ENCODE measurements at places on chromosomes 3 and 15. TPM values are rescaled to one million over a fixed set of nuclear protein-coding genes. Genes with fewer than 3 reads are reported as not detected.

The CHST13 gene
- total RNA-seq = not detected

The NPHP3 gene
- total RNA-seq = 13.2 TPM

The RTP4 gene
- 24.3 TPM for total RNA-seq

The TGM4 gene
- not detected for total RNA-seq

The NSUN3 gene
- 15.3 TPM for total RNA-seq

The CLDN16 gene
- not detected for total RNA-seq

The CHRNA7 gene
- total RNA-seq = 0.55 TPM

The STRC gene
- 0.70 TPM for total RNA-seq

The DUOXA2 gene
- not detected for total RNA-seq

The CLDN11 gene
- not detected for total RNA-seq

The SLC7A14 gene
- total RNA-seq = not detected

The CNTN4 gene
- not detected for total RNA-seq

DNA sequence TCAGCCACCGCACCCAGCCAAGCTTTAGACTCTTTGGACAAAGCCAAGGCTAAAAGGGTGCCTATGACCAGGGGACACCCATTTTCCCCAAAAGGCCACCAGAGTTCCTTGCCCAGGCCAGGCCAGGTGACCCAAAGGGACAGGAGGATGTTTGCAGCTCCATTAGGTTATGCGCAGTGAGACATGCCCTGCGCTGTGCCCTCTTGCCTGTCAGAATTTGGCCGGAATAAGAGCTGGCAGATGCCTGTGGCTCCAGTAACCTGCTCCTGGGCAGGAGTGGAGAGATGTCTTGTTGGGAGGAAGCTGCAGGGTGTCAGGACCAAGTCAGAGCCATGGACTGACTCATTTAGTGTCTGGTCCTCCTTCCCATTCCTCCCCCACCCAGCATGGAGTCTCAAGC, 20.5 kb downstream of the DNASE1L3 start:
- DNase-seq = no peak

- no peak for DNase-seq
Measured at GRCh38 chr15:52181938-52182780, 9.0 kb downstream of the GNB5 start.

DNA sequence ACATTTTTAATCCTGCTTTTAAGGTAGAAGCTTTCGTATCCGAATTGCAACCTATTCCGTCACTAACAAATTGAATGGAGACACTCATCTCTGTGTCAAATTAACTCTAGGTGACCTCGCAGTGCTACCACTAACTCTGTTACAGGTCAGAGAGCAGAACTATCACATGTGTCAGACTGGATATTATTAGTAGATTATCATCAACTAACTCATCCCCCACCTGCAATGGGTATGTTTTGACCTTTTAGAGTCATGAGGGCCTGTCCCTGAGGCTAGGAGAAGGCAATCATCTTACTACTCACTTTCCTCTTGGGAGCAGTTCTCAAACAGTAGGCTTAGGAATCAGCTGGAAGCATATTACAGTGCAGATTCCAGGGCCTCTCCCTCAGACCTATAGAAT, 2.0 kb downstream of the GLDN start:
- no peak for DNase-seq

DNA sequence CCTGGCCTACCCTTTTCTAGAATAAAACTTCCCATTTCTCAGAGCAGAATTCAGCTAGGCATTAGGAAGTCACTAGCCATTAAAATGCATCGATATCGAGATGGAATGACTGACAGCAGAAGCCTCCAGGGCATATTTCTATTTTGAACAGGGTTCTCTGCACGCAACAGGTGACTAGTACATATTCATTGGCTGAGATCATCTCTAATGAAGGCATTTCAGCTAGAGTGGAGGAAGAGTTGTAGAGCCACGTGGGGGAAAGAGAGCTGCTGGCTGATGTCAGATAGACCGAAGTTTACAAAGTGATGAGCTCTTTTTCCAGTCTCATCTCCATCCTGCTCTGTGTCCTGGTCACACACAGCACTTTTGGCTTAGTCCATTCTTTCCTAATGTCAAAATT, 7.5 kb downstream of the TMEM40 start:
- DNase-seq = no peak

DNA sequence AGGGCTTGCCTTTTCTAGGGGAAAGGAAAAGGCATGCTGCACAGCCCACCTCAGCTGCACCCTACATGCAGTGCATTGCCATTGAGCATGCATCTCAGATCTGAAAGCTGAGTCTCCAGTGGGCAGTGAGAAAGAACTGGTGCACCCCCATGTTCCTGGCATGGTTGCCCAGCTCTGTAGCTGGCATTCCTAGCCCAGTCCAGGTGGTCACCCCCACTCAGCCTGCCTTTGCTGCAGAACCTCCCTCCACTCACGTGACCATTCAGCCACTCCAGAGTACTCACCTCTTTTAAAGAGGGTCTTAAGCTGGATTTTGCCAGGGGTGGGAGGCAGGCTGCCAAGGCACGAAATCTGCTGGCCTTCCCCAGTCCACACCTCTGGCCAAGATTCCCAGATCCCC, 208.6 kb upstream of the TOPAZ1 start:
- DNase-seq = no peak

GRCh38 chr3:10142707-10143560, 1.4 kb downstream of the VHL start:
- DNase-seq = peak; percentile 44

DNA sequence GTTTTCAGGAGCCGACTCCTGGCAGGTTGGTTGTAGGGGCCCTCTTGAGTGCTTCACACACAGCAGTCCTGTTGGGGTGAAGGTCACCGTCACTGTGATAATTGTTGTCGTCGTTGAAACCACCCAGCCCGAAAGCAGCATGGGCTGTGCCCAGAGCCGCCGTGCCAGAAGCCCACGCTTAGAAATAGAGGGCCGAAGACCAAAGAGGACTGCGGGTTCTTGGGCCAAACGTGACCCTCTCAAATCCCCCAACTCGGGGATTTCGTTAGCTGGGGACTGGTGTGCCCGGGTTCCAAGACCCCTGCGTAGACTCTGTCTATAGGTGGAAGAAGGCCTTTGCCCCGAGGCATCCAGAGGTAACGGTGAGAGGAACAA, 7.5 kb upstream of the ADAMTS17 start:
- DNase-seq = no peak

GRCh38 chr3:12452361-12453330, 31.6 kb upstream of the TSEN2 start:
- DNase-seq = no peak

- peak; percentile 53 for DNase-seq
Measured at GRCh38 chr3:184812662-184813042, 686 bp downstream of the VPS8 start.

GRCh38 chr15:75195766-75196241, 5.9 kb upstream of the C15orf39 start:
- no peak for DNase-seq

- no peak for DNase-seq
Measured at GRCh38 chr3:141457624-141458236, 29.1 kb upstream of the RASA2 start.

GRCh38 chr3:165491487-165491886, 295.3 kb upstream of the SLITRK3 start:
- DNase-seq = no peak

DNA sequence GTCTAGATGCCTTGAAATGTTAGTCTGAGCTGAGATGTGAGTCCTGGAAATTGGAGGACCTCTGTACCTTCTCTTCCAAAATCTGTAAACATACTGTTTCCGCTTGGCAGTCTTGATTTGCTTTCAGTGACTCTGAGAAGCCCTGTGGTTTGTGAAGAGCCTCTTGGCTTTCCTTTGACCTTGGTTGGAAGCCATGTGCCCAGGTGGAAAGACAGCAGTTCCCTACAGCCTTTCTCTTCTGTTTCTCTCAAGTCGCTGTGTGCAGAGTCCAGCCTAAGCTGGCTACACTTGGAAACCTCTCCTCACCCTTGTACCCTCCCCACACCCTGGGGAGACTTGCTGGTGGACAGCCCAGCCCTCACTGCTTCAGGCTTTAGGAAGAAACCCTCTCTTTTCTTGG, 129.8 kb upstream of the CTDSPL start:
- peak; percentile 7 for DNase-seq

GRCh38 chr3:66344848-66345578, 124.2 kb downstream of the SLC25A26 start:
- DNase-seq = no peak

DNA sequence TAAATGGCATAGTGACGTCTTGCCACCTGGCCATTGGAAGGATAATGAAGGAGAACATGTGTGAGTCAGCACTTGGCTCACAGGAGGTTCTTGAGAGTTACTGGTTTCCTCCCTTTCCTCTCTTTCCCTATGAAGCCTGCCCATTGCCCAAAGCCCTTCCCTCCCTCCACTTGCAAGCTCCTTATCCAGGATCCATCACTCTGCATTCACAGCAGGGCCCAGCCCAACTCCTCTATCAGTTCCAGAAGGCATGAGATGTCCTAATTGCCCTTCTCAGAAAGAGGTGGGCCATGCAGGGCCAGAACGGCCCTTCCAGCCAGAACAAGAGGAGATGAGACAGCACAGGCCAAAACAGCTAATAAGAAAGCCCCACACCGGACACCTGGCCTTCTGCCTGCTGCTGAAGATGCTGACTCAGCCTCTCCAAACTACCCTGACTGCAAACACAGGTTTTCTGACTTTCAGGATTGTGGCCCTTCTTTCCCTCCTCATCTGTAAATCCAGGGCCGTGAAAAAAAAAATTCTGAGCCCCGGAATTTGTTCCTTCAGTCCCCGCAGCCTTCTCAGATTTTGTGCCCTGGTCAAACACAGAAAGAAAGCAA, 29.7 kb downstream of the HAPLN3 start:
- DNase-seq = no peak

GRCh38 chr3:127405010-127405598, 117.3 kb upstream of the PRR20G start:
- DNase-seq = no peak

- DNase-seq = no peak
Measured at GRCh38 chr3:58608648-58609047, 31.5 kb upstream of the FAM107A start.

- no peak for DNase-seq
Measured at GRCh38 chr15:36905908-36906307, 194.4 kb downstream of the MEIS2 start.

DNA sequence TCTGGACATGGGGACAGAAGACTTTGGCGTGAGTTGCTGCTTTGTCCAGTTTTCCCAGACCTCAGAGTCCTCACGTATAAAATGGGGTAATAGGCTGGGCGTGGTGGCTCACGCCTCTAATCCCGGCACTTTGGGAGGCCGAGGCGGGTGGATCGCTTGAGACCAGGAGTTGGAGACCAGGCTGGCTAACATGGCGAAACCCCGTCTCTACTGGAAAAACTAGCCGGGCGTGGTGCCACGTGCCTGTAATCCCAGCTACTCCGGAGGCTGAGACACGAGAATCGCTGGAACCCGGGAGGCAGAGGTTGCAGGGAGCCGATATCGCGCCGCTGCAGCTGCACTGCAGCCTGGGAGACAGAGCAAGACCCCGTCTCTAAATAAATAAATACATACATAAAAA, 22.7 kb upstream of the IGF1R start:
- no peak for DNase-seq

GRCh38 chr3:122694966-122695365, 14.3 kb downstream of the PARP14 start:
- DNase-seq = no peak

- DNase-seq = no peak
Measured at GRCh38 chr3:184066211-184066610, 13.4 kb downstream of the HTR3C start.

DNA sequence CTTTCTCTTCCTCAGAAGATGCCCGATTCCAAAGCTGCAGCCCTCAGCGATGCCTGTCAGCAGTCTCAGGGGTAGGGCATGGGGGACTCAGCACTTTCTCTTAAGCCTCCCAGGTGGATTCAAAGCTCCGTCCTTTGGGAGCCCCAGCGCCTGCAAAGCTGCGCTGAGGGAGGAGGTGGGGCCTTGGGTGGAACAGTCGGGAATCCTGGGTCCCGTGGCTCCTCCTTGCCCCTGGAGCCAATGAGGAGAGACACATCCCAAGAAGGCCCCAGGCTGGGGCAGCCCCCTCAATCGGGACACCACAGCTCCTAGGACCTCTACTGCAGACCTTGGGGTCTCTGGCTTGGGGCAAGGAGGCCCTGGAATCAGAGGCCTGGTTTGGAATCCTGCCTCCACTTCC, 227.5 kb upstream of the IGF1R start:
- DNase-seq = no peak

GRCh38 chr15:80502782-80503181, 98.6 kb downstream of the ARNT2 start:
- DNase-seq = no peak

DNA sequence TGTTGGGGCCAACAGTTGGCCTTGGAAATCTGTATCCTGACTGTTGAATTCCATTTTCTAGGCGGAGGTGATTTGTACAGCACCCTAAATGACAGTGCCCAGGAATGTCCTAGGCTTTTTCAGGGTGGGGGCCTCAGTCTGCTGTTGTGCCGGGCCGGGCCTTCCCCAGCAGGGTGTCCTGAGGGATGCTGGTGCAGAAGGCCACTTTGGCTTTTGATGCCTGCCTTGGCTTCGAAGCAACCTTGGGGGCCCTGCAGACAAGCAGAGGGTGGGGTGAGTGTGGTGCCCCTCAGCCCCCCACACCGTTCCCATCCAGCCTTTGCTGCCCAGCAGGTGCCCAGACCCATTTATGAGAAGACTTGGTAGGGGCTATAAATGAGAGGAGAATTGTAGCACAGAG, 33.0 kb downstream of the SYNM start:
- DNase-seq = peak; percentile 16

DNA sequence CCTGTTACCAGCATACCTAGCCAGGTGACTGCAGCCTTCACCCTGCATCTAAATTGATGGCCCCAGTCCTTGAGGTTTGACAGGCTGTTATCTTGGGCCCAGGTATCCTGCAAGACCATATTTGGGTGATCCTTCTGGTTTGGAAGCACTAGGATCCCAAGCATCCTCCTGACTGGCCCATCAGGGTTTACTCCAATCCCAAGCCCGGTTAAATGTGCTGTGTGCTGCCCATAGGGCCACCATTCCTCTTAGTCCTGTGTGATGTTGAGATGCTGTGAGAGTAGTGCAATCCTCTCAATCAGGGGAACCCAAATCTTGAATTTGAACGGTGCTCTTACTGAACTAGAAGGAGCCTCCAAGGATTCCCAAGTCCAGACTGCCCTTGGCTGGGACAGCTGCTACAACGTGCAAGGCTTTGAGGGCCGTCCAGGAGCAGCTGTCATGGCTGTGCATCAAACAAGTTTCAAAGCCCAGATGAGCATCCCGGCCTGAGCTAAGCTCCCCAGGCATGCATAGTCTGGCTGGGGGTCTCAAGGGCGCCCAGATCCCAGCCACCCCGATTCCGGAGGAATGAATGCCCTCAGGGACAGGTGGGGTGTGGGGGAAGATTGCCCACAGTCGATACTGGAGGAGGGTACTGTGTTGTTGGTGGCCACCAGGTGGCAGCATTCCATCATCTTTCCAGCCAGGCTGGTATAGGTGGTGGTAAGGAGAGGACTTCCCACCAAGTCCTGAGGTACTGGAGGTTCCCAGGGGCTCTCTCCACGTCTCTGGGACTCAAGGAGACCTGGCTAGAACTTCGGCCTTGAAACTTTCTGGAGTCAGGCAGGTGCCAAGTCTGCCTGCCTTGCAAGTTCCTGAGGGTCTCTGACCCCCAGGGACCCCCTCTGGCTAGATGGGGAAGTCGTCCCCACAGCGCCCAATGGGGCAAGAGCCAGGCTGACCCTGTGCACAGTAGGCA, 32.6 kb downstream of the RBM5 start:
- peak; percentile 78 for DNase-seq

All from activated CD8-positive, alpha-beta memory T cell treated with anti-CD3 and anti-CD28 coated beads, Interleukin-2, amount 10 ng/mL, durations not matched to agents 7 days and 5 days (primary cell).